ENCODE measurements at places on chromosomes 7 and 10.

GRCh38 chr7:108659261-108659660 lies 89.6 kb downstream of the DNAJB9 start:
- DNase-seq, result no peak

GRCh38 chr10:13092291-13093102 lies 7.5 kb upstream of the OPTN start:
- DNase-seq, result no peak

DNA sequence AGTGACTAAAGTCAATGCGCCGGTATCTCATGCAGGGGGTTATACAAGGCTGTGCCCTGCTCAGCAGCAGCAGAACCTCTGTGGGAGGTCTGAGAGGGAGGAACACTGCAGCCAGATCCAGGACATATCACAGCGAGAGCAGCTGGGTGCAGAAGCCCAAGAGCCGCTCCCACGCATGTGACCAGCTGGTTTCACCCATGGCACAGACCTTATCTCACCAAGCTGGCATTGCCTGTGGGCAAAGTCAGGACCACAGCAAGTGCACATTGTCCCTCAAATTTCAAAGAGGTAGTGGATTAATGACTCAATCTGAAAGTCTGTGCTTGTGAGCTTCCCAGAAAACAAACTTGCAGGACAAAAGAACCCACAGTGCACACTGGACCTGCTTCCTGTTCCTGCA lies 31.6 kb upstream of the AKR1C1 start:
- DNase-seq, result no peak

GRCh38 chr10:83820033-83820432 lies 319.3 kb upstream of the GHITM start:
- no peak for DNase-seq

DNA sequence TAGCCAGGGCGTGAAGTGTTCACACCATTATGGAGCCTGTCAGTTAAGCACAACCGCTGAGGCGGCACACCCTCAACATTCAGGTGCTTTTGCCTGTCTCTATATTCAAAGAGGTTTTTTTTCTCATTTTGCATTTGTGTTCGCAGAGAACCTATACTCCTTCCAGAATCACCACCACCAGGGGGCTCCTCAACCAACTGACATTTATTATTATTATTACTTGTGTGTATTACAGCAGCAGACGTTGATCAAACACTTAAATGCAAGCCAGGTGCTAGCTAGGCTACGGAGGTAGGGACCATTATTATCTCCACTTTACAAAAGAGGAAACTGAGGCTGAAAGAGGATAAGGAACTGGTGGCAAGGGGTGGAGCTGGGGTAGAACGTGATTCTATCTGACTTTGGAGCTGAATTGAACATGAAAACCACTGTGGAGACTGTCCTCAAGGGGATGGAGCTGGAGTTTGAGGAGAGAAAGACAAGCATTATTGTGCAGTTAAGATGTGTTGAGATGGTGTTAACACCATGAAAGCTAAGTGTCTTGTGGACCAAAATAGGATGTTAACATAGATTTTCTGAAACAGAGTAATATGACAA lies 133.8 kb upstream of the PLXNA4 start:
- no peak for DNase-seq

DNA sequence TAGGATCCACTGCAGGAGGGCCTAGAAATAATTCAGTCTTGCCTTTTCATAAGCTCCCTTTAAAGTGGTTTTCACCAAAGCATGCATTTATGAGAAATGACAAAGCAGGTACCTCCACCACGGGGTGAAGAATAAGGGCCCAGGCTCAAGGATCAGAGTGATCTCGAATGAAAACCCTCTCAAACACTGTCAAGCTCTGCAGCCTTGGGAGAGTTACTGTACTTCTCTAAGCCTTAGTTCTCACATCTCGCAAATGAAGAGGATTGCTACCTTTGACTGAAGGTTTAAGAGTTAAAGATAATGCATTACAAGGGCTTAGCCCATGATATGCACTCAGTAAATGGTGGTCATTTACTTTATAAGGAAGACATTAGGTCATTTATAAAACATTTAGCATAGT lies 81.7 kb downstream of the CUBN start:
- DNase-seq, result no peak

DNA sequence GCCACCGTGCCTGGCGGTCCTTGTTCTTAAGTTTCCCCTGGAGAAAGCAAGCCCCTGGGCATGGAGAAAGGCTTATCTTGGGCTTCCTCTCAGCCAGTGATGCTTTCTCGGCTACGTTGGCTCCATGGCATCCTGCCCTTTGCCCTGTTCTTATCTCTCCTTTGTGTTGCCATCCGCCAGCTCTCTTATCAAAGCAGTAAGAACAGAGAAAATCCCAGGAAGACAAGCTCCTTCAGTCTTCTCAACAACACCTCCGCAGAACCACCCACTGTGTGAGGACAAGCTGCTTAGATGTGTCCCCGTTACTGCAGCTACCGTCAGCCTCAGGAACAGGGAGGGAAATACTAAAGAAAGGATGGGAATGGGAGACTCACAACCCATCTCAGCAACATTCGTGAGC lies 3.3 kb downstream of the PLEKHS1 start:
- no peak for DNase-seq

DNA sequence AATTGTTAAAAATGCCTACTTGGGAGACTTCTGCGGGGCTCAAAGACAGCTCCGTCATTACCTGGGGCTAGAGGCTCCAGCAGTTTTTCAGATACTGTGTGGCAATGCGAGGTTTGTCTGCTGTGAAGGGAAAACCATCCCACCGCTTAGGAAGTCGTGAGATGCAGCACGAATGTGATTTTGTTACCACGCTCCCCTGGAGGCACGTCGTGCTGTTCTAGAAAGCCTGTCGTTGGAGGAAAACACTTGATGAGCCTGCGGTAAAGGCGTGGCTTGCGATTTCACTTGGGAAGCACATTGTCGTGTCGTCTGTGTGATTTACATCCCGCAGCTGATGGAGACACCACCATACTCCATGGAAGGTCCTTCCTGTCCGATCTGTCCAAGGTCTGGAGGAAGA lies 39.3 kb downstream of the CAMK1D start:
- no peak for DNase-seq

DNA sequence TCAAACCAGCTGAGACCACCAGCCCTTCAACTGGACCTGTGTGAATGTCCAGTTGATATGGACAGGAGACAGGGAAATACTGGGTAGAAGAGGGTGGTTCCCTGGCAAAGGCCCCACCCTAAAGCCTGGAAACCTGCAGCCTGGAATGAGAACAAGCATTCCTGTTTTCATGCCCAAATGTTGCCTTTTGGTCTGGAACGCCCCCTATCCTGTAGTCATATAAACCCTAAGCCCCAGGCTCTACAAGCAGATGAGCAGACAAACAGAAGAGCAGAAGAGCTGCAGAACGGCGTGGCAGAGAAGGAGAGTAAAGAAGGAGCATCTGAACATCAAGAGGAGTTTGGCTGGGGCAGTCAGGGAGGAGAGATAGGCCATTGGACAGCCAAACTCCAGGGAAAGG lies 38.4 kb downstream of the SYPL1 start:
- no peak for DNase-seq

- no peak for DNase-seq
Measured at GRCh38 chr10:30166929-30167328, 107.5 kb upstream of the JCAD start.

DNA sequence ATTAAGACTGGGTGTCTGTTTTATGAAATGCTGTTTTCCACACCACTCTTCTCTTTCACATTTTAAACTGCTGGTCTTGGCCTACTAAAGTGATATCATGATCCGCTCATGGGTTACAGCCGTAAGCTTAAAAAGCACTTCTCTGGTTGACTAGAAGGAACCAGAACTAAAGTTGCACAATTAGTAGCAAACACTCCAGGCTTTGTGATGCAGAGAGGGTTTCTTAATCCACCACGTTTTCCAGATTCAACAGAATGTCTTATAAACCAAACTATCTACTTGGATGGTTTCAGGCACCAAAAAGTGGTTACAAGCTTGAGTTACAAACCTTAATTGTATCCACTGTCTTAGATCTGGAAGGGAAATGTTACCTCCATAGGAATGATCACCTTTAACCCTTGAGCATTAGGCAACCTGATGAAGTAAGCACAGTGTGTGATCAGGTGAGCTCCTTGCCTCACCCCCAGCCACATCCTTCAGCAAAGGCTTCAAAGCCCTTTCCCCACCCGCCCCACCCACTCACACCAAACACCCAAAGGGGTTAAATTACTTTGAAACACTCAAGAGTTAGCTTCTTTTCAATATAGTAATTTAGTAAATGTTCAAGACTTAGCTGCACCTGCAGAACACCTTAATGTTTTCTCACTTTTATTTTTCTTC lies 3.5 kb downstream of the ELMO1 start:
- DNase-seq, result no peak

DNA sequence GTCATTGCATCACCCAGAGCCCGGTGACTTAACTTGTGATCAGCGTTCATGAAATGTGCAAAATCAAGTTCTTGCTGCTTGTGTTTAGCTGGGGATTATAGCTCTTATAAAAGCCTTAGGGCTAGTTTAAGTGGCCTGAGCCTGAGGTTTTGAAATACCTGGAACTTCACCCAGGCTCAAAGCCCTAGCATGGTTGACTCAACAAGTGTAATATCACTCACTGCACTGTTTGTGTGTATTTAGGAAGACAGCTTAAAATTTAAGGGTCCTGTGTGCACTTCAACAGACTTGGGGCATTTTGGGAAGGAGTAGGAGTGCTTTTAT lies 489.5 kb downstream of the GATA3 start:
- DNase-seq, result no peak

GRCh38 chr10:18501198-18501597 lies 150.2 kb downstream of the NSUN6 start:
- no peak for DNase-seq

- DNase-seq, result no peak
Measured at GRCh38 chr7:93889261-93889660, 1.3 kb downstream of the TFPI2 start.

- no peak for DNase-seq
Measured at GRCh38 chr7:149398195-149398820, 62.6 kb downstream of the ZNF777 start.

DNA sequence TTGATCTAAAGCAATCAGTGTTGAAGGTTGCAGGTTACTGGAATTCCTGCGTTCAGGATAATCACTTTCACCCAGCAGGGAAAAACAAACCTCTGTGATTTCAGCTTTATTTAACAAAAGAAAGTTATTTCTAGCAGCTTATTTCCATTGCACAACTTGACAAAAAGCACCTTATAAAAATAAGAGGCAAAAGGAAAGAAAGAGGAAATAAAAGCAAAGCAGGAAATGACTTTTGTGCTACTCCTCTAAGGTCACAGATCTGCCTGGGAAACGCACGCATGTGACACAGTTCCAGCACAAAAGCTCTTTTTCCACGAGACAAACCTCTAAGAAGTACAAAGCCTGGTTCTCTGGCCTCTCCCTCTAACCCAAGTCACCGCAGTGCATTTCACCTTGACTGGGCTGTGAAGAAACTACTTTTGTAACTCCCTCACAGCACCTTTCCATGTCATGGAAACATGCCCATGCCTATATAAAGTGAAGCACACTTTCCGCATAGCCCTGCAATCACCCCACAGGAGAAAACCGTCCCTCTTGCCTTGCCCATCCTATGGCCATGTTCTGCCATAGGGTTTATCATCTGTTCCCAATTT lies 870 bp downstream of the ANK3 start:
- no peak for DNase-seq

GRCh38 chr10:85787881-85788280 lies 578.7 kb downstream of the GRID1 start:
- no peak for DNase-seq

GRCh38 chr10:12195603-12196506 lies at the start of the genes CDC123 and NUDT5:
CDC123 (plus strand) TSS chr10:12196188; CDS start chr10:12196246, 58 bp downstream.
NUDT5 (minus strand) TSS chr10:12195891; CDS start chr10:12186291, 9,600 bp downstream.
- peak; percentile 66 for DNase-seq

- no peak for DNase-seq
Measured at GRCh38 chr10:100229819-100230422, 525 bp upstream of the CHUK start.

DNA sequence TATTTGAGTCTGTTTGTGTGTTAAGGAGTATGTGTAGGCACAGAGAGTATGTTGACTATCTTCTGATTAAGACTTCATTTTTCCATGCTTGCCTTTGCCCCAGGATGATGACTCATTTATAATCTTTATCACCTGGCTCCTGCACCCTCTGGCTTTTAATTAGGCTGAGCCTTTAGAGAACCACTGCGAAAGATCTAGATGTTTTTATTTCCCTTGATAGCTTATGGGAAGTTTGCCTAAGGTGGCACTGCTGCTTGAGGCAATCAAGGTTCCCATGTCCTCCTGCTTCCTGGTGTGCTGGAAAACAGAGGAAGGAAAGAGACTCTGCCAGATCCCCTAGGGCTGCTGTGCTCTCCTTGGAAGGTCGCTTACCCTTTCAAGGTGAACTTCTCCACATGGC lies 114.6 kb downstream of the ARL4A start:
- no peak for DNase-seq

GRCh38 chr7:114414156-114415063 lies at the start of gene FOXP2:
FOXP2 (plus strand) TSS chr7:114414815; CDS start chr7:114426512, 11,697 bp downstream.
- DNase-seq, result no peak

- DNase-seq, result no peak
Measured at GRCh38 chr7:23956772-23957576, 247.0 kb downstream of the STK31 start.

DNA sequence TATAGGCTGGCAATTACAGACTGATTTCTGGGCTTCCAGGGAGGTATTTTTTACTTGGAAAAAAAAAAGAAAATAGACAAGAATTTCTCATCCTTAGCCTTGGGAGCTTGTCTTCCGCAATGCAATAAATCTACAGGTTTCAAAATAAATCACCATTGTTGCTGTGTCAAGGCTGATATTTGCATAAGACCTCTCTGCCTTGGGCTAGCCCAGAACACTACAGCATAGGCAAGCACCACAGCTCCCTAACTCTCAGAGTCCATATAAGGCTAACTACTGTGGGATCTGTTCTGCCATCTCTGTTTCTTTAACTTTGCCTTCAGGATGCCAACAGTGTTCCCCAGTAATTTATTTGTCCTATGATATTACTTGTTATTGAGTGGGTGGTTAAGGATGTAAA lies 64.4 kb downstream of the ZWINT start:
- DNase-seq, result no peak

DNA sequence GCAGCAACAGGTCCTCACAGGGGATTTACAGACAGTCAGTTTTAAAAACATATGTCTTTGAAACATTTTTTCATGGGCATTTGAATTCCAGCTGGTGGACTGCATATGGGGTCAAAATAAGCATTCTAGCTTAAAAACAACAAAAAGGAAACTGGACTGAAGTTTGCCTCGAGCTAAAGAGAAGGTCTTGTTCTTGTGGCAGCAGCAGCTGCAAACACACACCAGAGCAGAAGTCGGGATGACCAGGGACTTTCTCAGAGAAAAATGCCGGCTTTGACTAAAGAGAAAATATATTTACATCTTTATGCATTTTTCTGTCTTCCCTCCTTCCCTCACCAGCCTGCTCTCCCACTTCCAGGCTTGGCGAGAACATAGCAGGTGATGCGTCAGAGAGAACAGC lies 361.4 kb downstream of the CXCL12 start:
- no peak for DNase-seq

DNA sequence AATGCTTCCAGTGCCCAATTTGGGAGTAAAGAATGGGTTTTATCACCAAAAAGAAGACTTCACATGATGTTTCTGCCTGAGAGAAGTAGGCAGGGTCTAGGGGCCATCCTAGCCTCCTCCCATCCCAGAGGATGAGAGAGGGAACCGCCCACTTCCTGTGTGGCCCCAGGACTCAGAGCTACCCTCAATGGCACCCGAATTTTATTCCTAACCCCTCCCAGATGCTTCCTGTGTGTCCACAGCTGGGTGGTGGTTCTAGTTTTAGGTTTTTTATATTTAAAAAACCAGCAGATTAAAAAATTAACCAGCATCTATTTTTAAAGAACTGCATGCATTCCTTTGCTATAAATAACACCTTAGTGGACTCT lies 583.5 kb downstream of the PTPRN2 start:
- DNase-seq, result no peak

GRCh38 chr7:96199421-96199820 lies 122.5 kb downstream of the SLC25A13 start:
- no peak for DNase-seq

All from NCI-H2029 (cell line).